Neuronal stem cell (in vitro differentiated cells): ENCODE measurements at places on chromosomes 6 and 20.

DNA sequence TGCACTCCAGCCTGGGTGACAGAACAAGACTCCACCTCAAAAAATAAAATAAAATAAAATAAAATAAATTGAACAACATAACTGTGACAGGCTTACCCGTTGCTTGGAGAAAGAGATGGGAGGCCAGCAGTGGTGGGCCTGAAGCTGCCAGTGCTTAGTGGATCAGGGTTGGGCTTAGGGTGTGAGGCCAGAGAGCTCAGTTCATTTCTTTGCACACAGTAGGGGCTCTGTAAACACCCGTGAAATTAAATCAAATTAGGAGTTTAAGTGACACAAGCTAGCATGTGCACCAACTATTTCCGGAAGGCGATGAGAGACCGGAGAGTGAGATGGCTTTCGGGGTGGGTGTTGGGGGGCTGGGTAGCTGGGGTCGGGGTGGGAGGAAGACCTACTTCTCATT, 25.8 kb upstream of the TTPAL start:
- DNase-seq, result no peak

- peak; percentile 62 for DNase-seq
Measured at GRCh38 chr6:152380993-152381898, 255.9 kb downstream of the SYNE1 start.

DNA sequence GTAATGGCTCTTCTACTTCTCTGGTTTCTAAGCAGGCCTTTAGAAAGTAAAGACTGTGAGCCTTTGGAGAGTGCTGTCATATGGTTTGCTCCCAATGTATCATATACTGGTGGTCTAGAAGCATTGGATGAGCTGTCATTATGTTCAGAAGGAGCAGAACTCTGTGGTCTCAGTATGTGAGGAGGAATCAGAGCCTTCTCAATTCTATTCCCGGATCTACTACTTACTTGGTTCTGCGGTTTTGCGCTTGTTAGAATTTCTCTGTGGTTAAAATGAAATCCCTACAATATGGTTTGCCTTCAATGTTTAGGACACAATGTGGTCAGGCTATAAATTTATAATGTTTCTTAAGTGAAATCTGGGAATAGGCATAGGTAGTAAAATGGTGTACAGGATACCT, 64.6 kb downstream of the RWDD2A start:
- DNase-seq, result no peak

GRCh38 chr20:63739130-63740069, at the start of gene SLC2A4RG:
TSS of gene SLC2A4RG (plus strand) at chr20:63739776. CDS start at chr20:63739913, 137 bp downstream.
- DNase-seq, result peak; percentile 79

GRCh38 chr6:129519750-129520149, 190.2 kb downstream of the ARHGAP18 start:
- DNase-seq, result no peak

- no peak for DNase-seq
Measured at GRCh38 chr20:62987114-62987513, 19.6 kb downstream of the BHLHE23 start.

DNA sequence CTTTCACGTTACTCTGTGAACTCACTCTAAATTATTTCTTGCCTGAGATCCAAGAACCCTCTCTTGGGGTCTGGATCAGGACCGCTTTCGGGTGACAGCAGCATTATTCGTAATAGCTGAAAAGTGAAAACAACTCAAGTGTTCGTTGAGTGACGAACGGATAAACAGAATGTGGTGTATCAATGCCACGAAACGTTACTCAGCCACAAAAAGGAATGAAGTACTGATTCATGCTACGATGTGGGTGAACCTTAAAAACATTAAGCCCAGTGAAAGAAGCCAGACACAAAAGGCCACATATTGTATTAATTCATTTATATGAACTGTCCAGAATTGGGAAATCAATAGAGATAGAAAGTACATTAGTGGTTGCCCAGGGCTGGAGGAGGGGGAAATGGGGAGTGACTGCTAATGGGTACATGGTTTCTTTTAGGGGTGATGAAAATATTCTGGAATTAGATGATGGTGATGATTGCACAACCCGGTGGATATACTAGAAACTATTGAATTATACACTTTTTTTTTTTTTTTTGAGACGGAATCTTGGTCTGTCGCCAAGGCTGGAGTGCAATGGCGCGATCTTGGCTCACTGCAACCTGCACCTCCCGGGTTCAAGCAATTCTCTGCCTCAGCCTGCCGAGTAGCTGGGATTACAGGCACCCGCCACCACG, 8.4 kb downstream of the PTGIS start:
- no peak for DNase-seq

DNA sequence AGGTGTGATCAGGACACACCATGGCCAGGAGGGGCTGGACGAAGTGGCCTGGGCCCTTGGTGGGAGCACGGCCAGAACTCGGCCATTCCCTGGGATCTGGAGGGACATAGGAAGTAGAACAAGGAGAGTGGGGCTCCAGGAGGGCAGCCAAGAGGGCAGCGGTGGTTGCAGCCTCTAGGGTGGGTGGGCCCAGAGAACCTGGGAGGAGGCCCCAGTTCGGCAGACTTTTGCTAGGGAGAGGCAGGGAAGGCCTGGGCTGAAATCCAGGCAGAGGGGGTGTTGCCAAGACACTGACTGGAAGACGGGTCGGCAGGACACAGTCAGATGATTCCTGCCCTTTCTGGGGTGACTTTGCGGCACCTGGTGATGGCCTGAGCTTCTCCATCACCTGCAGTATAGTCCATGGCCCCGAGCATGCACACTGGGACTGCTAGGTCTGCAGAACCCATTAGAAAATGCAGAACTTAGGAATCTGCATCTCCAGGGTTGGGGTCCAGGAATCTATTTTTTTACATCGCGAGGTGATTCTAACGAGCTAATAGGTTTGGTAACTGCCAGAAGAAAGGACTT, 224.8 kb downstream of the SYNDIG1 start:
- no peak for DNase-seq

DNA sequence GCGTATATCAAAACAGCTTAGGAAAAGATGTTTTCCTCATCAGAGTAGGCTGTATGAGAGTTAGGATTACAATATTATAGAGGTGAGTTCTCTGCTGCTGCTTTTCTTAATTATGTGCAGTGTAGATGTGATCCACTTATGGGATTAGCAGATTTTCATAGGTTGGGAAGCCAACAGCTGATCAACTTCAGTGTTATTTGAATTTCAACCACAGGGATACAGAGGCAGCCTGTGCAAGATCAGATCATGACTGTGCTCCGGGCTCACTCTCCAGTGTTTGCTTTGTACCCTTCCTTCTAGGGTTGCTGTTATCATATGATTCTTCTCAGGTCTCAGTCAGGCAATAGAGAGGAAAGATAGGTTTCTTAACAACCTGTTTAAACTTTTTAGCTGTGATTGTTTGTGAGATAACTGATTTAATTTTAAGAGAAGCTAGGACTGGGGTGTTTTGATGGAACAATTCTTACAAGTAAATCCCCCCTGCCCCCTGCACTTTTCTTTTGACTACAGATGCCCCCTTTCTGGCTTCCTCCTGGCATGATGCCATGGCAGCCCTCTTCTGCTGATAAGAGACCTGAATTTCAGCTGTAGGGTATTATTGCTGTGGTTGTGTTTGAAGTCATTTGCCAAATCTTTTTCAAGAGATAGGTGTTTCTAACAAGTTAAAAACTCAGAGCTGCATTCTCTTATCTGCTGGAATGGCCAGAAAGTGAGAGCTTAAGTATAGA, 8.5 kb downstream of the RNF8 start:
- no peak for DNase-seq

DNA sequence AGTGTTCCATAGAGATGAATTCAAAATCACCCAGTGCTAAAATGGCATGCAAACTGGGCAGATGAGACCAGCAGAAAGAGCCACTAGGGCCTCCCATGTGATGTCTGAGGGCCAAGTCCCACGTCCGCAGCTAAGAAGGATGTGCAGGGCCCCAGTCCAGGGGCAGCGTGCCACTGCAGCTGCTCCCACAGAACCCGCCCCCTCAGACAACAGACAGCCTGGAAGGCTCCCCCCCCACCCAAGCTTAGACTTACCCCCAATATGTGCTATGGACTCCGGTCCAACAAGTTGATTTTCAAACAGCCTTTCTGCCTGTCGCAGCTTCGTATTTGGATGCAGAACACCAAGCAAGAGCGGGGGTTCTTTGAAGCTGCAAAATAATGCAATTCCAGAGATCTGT, 14.0 kb downstream of the APMAP start:
- DNase-seq, result no peak

- no peak for DNase-seq
Measured at GRCh38 chr6:106670236-106670635, 40.9 kb downstream of the QRSL1 start.

- DNase-seq, result no peak
Measured at GRCh38 chr6:119890470-119890869, 540.9 kb upstream of the MAN1A1 start.

- DNase-seq, result no peak
Measured at GRCh38 chr6:18406955-18407749, 20.0 kb downstream of the RNF144B start.

DNA sequence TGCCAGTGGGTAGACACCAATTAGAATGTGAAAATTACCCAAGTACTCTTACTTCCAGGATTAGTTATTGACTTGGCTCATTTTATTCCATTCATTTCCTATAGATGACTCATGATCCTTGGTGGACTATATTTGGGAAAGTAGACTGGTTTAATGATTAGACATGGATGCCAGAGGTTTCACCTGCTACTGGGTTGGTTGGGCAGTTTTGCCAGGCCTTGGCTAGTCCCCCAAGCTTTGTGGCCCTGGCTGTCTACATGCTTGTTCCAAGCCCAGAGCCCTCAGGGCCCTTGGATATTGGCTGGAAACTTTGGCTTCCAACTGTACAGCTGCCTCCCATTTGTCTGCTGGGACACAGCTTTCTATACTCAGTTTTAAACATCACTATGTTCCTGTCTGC, 104.1 kb downstream of the ZFP64 start:
- no peak for DNase-seq

- DNase-seq, result no peak
Measured at GRCh38 chr20:35514371-35514932, 15.0 kb downstream of the C20orf173 start.

DNA sequence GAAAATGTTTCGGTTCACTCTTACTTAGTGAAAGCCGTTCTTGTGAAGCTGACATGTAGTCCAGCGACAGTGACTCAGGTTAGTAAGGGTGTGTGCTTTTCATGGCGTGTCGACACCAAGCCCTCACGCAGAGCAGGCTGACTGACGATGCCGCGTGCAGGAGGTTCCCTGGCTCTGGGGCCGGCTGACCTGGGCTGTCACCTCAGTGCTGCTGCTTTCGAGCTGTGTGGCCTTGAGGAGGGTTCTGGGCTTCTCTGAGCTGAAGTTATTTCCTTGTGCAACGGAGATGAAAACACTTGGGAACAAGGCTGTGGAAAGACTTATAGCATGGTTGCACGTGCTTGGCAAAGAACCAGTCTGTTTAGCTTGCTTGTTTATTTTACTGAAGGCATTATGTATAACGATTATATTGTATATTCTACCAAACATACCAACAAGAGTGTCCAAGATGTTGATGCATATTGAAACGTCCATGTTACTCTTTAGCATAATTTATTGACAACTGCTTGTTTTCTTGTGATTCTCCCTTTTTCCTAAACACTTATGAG, 59.2 kb downstream of the PHACTR3 start:
- no peak for DNase-seq

- DNase-seq, result no peak
Measured at GRCh38 chr6:15500078-15500740, 162.6 kb downstream of the DTNBP1 start.

GRCh38 chr20:54188132-54188849, 14.5 kb upstream of the CYP24A1 start:
- DNase-seq, result no peak

DNA sequence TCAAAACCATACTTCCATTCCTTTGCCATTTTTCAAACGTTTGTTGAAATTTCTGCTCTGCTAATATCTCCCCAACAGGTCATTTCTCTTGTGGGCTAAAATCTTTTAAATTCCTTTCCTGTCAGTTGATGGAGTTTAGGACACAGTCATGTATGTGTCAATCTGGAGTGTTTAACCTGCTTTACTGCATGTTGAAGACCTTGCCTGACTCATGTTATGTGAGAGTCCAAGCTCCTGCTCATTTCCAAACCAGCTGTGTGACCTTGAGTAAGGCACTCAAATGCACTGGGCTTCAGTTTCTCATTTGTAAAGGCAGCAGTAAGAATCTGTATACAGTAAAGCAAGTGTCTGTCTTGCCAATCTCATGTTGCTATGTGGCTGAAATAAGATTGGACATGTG, 171.9 kb upstream of the SPACA1 start:
- DNase-seq, result no peak

DNA sequence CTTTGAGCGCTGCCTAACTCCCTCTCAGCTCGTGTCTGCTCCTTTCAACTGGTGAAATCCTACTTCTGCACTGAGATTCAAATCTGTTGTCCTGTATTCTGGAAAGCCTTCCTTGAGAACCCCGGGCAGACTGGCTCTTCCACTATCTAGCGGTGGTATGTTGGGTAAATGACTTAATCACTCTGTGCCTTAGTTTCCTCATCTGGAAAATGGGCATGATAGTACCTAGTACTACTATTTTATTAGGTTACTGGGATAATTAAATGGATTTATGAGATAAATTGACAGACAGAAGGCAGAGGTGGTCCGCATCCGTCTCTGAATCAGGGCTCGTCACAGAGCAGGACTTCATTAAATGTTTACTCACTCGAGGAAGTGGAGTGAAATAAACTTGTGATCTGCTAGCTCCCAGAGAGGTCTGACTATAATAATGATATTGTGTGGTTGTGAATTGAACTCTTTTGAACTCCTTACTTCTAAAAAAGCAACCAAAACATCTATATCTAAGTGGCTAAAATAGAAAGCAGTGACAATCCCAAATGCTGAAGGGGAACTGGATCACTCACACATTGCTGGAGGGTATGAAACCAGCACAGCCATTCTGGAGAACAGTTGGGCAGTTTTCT, 26.6 kb downstream of the PPP1R16B start:
- no peak for DNase-seq

DNA sequence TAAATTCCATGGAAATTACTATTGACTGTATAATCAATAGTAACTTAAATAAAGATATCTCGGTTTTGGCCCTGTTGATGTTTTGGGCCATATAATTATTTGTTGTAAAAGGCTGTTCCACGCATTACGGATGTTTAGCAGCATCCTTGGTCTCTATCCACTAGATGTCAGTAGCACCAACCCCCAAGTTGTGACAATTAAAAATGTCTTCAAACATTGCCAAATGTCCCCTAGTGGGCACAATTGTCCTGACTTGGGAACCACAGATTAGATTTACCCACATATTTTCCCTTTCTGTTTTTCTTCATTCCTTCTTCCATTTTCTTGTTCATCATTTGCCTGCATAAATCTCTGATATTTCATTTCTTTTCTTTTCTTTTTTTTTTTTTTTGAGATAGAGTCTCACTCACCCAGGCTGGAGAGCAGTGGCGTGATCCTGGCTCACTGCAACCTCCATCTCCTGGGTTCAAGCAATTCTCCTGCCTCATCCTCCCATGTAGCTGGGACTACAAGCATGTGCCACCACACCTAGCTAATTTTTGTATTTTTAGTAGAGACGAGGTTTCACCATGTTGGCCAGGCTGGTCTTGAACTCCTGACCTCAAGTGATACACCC, 13.6 kb upstream of the WFDC8 start:
- DNase-seq, result no peak
